ENCODE measurements at places on chromosomes 3 and 15.

- DNase-seq, result no peak
These were observed 8.0 kb downstream of the MAN2C1 start for GRCh38 chr15:75360391-75360790.

GRCh38 chr15:77426377-77426776 is 5.7 kb downstream of the HMG20A start:
- no peak for DNase-seq

- DNase-seq, result no peak
These were observed 27.1 kb downstream of the FSD2 start for GRCh38 chr15:82778755-82779154.

GRCh38 chr3:26712211-26713026 is 89.8 kb downstream of the LRRC3B start:
- peak; percentile 6 for DNase-seq

DNA sequence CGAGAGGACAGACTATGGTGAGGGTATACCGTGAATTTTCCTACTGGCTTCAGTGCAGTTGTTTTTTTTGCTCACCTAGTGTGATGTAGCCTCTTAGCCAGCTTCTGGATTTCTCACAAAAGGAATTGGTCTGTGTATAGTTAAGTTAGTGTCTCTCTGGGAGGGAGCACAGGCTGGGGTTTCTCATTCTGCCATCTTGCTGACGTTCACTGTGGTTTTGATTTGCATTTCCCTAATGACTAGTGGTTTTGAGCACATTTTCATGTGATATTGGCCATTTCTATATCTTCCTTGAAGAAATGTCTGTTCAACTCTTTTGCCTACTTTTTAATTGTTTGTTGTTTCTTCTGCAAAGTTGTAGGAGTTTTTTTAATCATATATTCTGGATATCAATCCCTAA is 2.2 kb upstream of the CD86 start:
- DNase-seq, result no peak

GRCh38 chr3:79878708-79879107 is 110.9 kb upstream of the ROBO1 start:
- DNase-seq, result no peak

DNA sequence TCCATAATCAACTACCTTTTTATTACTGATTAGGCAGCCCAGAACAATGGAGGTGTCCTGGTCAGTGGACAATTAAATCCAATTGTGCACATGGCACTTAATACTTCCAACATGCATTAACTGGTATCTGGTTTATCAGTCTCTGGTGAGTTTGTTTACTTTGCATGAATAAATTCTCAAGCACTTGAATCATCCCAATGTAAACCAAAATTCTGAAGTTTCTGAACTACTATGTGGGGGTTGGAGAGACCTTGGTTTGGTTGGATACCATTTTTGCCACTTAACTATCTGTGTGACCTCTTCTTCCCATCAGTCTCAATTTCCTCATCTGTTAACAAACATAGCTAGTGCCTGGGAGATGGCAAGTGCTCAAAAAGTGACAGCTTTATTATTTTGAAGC is 70.5 kb upstream of the MAP4 start:
- DNase-seq, result peak; percentile 80

DNA sequence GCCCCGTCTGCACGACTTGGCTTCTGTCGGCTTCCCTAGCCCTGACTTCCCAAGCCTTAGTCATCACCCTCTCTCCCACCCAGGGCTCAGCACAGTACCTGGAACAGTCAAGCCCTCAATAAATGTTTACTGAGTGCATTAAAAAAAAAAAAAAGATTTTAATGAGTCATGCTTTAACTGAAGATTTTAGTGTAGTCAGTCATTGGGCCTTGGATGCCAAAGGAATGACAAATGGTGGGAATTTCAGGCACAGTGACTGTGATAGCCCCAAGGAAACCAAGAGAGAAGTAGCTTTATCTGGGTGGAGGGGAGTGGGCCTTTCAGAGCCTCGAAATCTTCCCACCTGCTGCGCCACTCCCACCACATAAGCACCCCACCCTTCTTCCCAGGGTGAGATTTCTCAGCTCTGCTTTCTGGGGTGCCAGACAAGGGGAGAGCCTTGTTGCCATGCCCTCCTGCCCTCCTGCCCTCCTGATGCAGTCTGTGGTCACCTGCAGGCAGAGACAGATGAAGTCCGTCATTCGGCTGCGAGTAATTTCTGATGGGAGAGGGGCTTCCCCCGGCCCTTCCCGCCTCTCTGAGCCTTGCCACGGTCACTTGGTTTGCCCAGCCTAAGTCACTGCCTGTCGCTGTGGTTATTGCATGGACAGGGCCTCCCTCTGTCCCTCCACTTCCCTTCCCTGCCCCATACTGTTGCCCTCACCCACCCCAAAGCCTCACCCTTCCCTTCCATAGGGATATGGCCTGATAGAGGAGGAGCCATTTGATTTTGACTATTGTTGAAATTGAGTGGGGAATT is 41.8 kb downstream of the SMAD3 start:
- DNase-seq, result peak; percentile 100
